ENCODE measurements at places on chromosomes 2 and 18.
A peak's percentile ranks its signal among the peaks of the same experiment; 100 is the strongest.

DNA sequence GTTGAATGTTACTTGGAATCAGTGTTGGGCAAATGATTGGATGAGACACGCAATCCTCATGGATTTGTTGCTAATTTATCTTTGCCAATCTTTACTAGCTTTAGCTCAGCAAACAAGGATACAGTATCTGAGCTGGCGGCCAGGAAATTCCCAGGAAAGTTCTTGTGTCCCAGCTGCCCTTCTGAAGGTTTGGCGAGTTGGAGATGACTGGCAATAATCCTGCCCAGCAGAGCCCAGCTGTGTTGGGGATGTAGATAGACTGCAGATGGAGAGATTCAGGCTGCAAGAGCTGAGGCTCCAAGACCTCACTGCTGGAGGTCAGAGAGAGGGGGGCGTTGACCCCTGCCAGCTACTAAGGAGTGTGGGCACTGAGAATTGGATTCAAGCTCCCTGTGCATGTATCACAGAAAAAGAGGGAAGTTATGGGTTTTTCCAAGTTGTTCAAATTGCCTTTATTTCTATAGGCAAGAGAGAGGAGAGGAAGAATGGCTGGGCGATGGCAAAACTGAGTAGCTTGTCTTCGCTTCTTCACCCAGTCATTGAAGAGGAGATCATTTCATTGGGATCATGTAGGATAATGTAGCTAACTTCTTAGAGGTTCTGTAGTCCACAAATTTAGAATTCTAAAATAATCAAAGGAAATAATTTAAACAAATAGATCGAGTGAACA is 506.8 kb upstream of the LRATD1 start:
- no peak for DNase-seq

GRCh38 chr2:53755121-53755520 is 12.5 kb upstream of the CHAC2 start:
- DNase-seq: no peak

DNA sequence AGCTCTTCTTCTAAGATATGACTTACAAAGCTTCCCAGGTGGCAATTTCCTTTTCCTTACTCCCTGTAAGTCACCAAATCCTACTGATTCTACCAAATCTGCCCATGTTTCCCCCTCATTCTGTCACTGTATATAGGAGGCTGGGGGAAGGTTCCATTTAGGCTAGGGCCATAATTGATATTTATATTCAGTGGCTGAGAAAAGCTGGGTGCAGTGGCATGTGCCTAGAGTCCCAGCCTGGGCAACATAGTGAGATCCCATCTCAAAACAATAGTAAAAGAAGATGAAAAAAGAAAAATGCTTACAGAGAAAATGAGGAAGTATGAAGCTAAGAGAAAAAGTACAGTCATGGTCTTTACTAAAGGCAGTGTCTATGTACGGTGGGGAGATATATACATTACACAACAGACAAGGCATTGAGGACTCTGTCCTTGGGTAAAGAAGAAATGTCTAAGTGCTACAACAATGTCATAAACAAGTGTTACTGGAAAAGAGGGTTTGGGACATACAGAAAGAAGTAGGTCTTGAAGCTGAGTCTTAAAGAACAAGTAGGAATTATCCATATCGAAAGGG is 4.8 kb downstream of the CWC22 start:
- DNase-seq: no peak

DNA sequence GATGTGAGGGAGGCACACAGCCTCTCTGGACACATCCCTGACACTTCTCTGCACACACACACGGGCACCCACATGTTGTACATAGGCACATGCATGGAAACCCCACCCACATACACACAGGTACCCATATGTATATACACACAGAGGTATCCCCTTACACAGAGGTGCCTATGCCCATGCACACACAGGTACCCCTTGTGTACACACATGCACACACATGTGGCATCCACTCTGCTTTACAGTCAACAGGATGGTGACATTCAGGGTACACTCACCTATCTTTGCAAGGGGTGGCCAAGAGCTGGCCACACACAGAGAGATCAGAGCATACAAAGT is 59.5 kb downstream of the FAM168B start:
- no peak for DNase-seq

DNA sequence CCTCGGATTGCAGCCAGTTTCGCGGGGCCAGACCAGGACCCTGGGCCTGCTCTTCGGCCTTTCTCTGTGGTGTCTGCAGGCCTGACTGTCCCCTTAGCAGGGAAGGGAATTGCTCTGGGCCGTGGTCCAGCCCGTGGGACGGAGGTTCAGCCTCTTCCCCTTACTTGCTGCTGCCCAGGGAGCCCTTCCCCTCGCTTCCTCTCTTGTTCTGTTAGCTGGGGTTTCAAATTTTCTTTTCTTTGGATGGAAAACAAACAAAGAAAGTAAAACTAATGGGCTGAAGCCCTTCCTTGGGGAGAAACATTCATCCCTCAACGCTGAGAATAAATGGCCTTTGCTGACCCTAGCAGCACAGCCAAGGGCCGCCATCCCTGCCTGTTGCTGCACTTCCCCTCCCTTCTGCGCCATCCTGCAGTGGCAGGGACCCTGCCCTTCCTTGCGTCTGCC is 52.4 kb downstream of the ASAP2 start:
- no peak for DNase-seq

DNA sequence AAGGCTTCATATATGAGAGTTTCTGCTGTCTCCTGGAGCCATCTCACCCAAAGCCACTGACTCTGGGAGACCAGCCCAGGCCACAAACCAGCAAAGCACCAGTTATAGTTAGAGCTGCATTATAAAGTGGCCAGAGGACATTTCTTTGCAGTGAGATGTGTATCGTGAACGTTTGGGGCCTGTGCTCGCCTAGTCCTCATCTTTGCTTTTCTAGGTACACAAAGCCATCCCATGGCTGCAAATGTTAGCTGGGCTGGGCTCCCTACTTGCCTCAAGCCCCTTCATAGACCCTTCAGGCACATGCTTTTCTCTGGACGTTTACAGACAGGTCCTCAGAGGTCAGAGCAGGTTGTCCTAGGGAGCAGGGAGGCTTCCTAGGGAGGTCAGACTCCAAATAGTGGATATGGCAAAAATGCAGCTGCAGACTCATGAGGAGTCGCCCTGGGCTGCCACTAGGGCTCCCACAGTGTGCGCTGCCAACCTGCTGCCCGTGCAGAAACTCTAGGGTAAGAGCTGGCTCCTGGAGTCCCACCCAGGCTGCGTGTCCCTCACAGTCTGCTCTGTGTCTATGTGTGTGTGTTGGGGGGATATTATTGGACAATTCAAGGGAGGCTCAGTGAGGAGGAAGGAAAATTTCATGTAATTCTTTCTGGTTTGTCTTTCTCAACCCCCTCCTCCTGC is 141.0 kb downstream of the RPIA start:
- no peak for DNase-seq

DNA sequence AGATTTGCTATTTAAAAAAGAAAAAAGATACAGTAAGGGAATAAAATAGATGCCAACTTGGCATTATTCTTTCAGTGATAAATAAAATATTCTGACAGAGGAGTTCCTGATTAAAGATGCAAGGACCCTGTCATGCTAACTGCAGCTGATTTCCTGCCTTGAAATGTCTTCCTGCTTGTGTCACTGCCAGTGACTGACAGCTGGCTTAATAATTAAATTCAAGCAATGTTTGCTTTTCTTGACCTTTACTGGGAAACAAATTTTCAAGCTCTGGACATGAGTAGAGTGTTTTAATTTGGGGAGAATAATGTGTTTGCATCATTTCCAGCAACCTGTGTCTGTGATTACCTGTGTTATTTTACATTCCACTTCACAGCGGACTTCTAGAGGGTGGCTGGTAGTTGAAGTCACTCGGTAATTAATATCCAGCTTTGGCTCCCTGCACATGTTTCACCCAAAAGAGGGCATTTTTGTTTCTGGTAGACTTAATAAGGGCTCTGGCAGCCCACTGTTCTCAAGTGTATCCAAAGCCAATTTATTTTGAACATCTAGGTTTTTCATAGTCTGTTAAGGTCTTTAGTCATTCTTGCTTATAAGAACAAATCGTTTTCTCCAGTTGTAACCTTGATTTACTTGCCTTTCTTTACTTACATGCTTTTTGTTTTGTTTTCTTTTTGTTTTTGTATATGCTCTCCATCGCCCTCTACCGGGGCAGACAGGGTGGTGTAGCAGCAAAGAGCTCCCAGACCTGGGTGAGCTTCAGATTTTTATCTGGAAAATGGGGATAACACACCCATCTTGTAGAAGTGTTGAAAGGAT is 48.5 kb upstream of the PROKR1 start:
- peak; percentile 75 for DNase-seq

GRCh38 chr18:36128907-36129299 is 237 bp downstream of the SLC39A6 start:
- DNase-seq: no peak

DNA sequence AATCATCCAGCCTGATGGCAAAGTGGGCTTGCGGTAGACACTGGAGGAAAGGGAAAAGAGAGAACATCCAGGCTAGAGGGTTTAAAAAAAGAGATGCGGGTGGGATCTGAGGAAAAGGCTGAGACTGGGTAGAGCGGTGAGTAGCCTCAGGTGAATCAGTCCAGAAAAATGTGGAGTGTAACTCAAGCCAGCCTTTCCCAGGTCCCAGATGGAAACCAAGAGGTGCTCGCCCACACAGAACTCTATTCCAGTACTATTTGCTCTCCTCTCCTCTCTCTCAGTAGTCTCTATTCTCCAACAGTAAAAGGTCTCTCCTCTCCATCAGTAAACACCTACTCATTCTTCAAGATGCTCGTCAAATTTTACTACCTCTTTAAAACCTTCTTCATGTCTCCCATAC is 38.3 kb upstream of the NRP2 start:
- no peak for DNase-seq

DNA sequence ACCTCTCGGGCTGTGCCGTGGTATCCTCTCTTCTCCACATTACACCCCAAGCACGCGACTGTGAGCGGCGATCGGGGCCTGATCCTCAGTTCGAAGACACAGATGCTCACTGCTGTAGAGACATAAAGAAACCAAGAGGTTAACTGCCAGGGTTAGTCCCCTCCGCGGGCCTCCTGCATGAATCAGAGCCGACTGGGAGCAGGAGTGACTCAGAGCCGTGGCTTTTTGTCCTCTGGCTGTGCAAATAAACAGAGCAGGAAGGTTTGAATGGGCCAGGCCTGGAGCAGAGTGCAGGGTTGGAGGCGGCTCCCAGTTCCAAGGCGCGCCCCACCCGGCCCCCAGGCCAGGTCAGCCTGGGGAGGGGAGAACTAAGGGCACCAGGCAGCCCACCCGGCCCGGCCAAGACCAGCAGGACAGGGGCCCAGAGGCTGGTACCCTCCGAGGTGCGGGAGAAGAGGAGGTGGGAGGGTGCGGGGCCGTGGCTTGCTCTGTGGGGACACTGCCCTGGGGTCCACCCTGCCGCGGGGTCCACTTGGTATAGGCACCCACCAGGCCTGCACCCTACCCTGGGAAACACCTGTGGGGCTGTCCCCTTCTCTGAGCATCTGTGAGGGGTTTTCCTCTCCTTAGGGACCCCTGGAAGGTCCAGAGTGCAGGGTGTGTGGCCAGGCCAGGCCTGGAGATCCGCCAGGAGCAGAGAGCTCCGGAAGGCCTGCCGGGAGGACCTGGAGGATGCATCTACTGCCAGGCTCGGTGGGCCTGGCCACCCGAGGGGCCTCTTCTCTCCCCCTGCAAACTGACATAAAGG is 16.5 kb downstream of the TWIST2 start:
- peak; percentile 10 for DNase-seq

GRCh38 chr18:44564922-44565321 is 115.8 kb upstream of the SETBP1 start:
- DNase-seq: no peak

DNA sequence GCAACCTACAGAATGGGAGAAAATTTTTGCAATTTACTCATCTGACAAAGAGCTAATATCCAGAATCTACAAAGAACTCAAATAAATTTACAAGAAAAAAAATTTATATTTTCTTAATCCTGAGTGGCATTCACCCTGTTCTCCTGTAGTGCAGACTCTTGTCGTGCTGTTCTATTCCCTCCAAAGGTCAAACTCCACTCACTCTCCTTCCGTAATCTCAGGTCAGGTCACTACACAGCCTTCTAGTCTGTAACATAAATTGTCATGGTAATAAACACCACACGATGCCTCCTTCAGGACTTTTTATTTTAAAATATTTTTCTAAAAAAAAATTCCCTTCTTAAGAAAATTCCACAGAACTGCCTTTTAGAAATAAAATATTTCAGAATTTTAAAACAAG is 417.9 kb upstream of the GCFC2 start:
- no peak for DNase-seq
